ENCODE measurements at places on chromosomes 4 and X.
A peak's percentile ranks its signal among the peaks of the same experiment; 100 is the strongest.

- DNase-seq = peak; percentile 53
These were observed 73.2 kb downstream of the FBXW7 start for GRCh38 chr4:152462695-152463094.

DNA sequence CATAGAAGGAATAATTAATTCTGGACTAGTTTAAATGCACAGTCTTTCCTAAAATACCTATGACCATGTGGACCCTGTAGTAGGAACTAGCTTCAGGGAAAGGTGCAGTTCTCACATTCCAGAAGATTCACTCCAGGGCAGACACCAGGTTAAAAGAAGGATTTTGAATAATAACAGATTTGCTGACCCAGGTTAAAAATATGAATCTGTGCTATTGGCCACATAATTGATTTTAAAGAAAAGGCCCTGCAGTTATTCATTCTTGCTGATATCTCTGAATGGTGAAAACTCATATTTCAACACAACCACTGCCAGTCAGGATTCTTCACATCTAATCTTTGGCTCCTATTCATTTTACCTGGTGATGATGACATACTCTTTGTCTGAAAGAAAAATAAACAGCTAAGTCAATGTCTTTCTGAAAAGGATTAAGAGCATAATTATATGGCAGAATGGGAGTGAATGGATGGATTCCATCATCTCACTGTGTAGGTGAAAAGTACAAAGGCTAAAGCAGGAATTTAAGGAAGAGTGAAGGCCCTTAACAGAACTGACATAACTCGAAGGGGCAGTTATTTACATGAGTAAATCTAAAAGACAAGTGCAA, 432.8 kb downstream of the PDGFC start:
- no peak for DNase-seq

GRCh38 chrX:40156470-40157227, 58.9 kb upstream of the BCOR start:
- no peak for DNase-seq

- DNase-seq = no peak
These were observed 1382.3 kb downstream of the RAPGEF2 start for GRCh38 chr4:160485071-160485687.

GRCh38 chr4:41538017-41538733, at the start of gene LIMCH1:
TSS of gene LIMCH1 (plus strand) at chr4:41538157. CDS start at chr4:41605996, 67,839 bp downstream.
- DNase-seq = peak; percentile 52

DNA sequence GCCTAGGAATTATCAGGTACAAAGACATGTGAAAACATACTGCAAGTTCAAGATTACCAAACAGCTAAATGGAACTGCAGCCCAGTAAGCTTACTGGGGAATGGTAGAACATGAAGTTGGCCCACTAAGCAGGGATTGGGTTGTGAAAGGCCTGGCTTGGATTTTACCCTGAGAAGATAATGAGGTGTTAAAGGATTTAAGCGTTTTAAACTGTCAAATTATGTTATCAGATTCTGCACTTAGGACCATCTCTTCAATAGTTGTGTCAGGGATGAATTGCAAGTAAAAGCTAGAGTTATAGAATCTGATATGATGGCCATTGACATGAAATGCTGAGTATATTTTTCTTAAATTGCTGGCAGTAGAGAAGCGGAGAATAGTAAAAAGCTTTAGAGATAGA, 225.7 kb downstream of the GRID2 start:
- no peak for DNase-seq

GRCh38 chrX:109624641-109625616, at the start of gene KCNE5:
TSS of gene KCNE5 (minus strand) at chrX:109625172. CDS start at chrX:109625020, 152 bp downstream.
- DNase-seq = peak; percentile 9

DNA sequence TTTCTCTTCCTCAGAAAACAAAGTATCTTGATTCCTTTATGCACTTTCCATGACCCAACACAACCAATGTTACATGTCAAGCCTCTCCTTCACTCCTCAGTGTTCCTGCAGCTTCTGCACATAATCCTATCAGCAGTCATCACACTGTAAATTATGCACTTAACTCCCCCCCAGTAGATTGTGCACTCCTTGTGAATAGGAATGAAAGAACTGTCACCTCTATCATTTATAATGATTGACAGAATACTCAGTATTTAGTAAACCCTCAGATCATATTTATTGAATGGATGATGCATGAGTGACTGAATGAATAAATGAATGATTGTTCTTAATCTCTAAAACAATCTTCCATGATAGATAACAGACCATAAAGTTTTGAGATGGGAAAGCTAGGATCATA, 253.3 kb downstream of the HS3ST1 start:
- DNase-seq = no peak

All from GM03348 (cell line).